Activated CD8-positive, alpha-beta memory T cell treated with anti-CD3 and anti-CD28 coated beads, Interleukin-2, amount 50 U/mL, for 48 hours (primary cell): ENCODE measurements at places on chromosomes 12 and 14.

GRCh38 chr14:55847766-55848165 is 267.8 kb downstream of the KTN1 start:
- DNase-seq, result no peak

- DNase-seq, result no peak
Observed at GRCh38 chr14:38199076-38199475, 8.6 kb upstream of the SSTR1 start.

DNA sequence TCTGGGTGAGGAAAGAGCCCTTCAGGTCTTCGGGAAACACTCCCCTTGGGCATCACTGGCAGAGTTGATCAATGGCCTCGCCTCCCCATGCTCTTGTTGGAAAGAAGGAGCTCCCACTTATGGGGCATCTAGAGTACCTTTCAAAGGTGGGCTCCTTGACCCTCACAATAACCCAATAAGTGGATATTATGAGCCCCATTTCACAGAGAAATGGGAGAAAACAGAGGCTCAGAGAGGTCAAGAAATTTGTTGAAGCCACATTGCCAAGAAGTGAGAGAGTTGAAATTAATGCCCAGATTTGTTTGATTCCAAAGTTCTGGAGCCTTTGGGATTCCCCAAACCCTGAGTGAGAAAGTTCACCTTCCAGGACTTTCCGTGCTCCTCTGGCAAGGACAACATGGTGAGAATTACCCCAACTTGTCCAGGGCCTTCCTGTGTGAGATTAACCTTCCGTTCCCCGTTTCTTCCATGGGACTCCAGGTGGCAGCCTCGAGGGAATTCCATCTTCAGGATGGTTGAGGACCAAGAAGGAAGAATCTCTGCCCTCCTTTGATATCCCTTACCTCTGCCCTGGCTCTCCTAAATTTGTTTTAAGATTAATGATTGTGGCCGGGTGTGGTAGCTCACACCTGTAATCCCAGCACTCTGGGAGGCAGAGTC is 7.5 kb upstream of the CHD4 start:
- no peak for DNase-seq

GRCh38 chr12:47281667-47282171 is 202.0 kb upstream of the AMIGO2 start:
- DNase-seq, result no peak

- DNase-seq, result no peak
Observed at GRCh38 chr12:62689042-62689839, 222.6 kb downstream of the MON2 start.

GRCh38 chr12:71092290-71092689 is 65.5 kb downstream of the TSPAN8 start:
- no peak for DNase-seq

DNA sequence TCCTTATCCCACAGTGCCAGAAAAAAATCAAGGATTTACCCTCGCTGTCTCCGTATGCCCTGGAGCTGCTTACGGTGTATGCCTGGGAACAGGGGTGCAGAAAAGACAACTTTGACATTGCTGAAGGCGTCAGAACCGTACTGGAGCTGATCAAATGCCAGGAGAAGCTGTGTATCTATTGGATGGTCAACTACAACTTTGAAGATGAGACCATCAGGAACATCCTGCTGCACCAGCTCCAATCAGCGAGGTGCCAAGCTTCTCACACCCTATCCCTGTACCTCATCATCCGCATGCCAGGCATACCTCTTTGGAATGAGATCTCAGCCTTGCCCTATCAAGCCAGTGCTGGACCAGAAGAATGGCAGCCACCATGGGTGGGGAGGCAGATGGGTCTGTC is 19.2 kb downstream of the OAS2 start:
- DNase-seq, result no peak

- no peak for DNase-seq
Observed at GRCh38 chr12:8698879-8699278, 1.1 kb downstream of the RIMKLB start.
